Thoracic aorta (tissue), 2 donors: ENCODE measurements at places on chromosomes 11 and 22. TPM values are rescaled to one million over a fixed set of nuclear protein-coding genes. Genes with fewer than 3 reads are reported as not detected.

- H3K36me3 ChIP-seq: peaks cover 9% of the 10 kb centered on the region
- peaks cover 3% of the 10 kb centered on the region for H3K4me1 ChIP-seq
- no peaks in the 10 kb centered on the region for H3K27me3 ChIP-seq
- peak overlapping the region; percentile 99 for H3K4me3 ChIP-seq
- H3K27ac ChIP-seq: peak overlapping the region; percentile 83
- no peak for DNase-seq
Observed at GRCh38 chr11:72223615-72224563, 678 bp upstream of the INPPL1 start.

GRCh38 chr22:33002035-33002434 lies 56.1 kb downstream of the SYN3 start:
- H3K4me3 ChIP-seq: no peak overlapping the region
- DNase-seq: no peak
- no peaks in the 10 kb centered on the region for H3K36me3 ChIP-seq
- H3K27ac ChIP-seq: no peak overlapping the region
- H3K4me1 ChIP-seq: no peaks in the 10 kb centered on the region
- no peaks in the 10 kb centered on the region for H3K27me3 ChIP-seq

DNA sequence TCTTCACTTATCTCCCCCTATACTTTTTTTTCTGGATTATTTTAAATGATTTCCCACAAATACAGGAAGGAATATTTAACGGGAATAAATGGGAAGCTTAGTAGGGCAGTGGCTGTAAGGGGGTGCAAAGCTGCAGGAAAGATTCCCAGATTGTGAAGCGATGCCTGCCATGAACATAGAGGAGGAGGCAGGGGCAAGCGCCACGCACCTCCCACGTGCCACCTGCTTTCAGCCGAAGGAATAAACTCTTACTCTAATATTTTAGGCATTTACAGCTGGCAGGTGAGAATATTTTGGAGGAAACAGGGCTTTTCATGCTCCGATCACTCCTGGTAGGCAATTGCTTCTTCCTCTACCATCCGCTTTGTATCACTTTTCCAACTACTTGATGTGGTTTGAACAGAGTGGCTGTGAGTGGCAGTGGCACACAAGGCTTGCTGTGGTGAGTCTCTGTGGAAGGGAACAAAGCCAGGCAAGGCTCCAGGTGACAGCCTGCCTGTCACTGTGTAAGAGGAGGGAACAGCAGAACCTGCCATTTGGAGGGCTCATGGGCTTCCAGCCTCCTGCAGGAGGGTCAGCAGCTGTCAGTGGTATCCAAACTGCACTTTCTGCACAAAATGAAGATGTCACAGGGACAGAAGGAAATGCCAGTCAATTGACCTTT lies 54.5 kb upstream of the PLET1 start:
- H3K4me3 ChIP-seq: no peak overlapping the region
- peaks cover 26% of the 10 kb centered on the region for H3K4me1 ChIP-seq
- no peaks in the 10 kb centered on the region for H3K36me3 ChIP-seq
- DNase-seq: no peak

DNA sequence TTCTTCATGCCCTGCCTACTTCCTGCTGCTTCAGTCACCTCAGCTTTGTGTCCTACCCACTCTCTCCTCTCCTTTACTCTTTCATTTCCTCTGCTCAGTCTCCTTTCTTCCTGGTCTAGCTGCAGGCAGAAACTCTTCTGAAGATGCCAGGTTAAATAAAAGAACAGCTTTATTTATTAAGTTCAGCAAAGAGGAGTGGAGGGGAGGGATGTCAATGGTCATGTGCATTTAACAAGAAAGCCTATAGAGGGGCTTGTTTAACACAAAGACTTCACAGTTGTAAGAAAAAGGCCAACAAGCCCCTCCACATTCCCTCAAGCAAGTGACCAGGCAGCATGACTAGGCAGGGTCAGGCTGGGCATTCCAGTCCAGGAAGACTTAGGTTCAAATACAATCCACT lies 609.2 kb downstream of the INSC start:
- H3K27me3 ChIP-seq: no peaks in the 10 kb centered on the region
- no peak overlapping the region for H3K4me3 ChIP-seq
- H3K27ac ChIP-seq: no peak overlapping the region
- peaks cover 11% of the 10 kb centered on the region for H3K4me1 ChIP-seq

DNA sequence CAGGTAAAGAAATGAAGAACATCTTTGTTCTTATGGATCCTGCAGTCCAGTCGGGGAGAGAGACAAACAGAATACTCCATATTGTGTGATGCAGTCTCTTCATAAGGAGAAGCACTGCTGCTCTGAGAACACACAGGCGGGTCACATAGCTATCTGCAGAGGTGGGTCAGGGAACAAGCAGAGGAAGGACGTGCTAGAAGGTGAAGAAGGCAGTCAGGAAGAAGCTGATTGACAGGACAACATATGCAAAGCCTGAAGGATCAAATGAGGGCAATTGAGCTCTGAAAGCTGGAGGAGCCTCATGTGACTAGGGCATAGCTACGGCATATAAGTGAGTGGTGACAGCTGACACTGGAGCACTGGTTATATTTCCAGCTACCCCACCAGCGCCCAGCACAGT lies 122.5 kb downstream of the OPCML start:
- H3K27ac ChIP-seq: no peak overlapping the region
- H3K4me3 ChIP-seq: no peak overlapping the region
- H3K27me3 ChIP-seq: no peaks in the 10 kb centered on the region
- no peaks in the 10 kb centered on the region for H3K4me1 ChIP-seq
- no peak for DNase-seq
- H3K36me3 ChIP-seq: no peaks in the 10 kb centered on the region

- DNase-seq: no peak
- no peaks in the 10 kb centered on the region for H3K27me3 ChIP-seq
- H3K4me3 ChIP-seq: no peak overlapping the region
- H3K36me3 ChIP-seq: no peaks in the 10 kb centered on the region
Observed at GRCh38 chr11:60766547-60766946, 9.9 kb downstream of the MS4A15 start.

DNA sequence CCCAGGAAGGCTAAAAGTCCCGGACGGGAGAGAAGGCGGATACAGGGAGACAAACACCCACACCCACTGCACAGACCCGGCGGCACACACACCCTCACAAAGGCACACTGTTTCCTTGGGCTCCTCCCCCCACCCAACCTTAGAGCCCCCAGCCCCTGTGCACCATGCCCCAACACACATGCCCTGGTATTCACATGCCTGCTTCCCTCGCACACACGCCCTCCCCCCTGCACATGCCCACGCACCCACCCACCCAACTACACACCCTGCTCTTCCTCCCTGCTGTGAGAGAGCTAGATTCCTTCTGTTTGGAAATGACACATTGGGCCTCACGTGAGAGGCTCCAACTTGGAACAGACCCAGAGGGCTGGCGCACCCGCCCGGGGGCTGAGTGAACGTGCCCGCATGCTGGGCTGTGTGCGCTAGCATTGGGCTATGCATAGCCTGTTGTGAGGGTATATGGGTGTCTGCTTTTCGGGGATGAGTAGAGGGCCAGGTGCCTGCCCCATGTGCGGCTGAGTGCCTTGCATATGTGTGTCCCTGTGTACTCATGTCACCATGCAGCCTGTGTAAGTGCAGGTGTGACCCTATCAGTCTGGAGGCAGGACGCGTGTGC lies 518 bp upstream of the CHRM1 start:
- no peak overlapping the region for H3K4me3 ChIP-seq
- no peaks in the 10 kb centered on the region for H3K36me3 ChIP-seq
- H3K27ac ChIP-seq: no peak overlapping the region
- no peak for DNase-seq
- H3K4me1 ChIP-seq: peaks cover 18% of the 10 kb centered on the region

- no peak for DNase-seq
- H3K4me1 ChIP-seq: no peaks in the 10 kb centered on the region
- H3K36me3 ChIP-seq: no peaks in the 10 kb centered on the region
- H3K4me3 ChIP-seq: no peak overlapping the region
Observed at GRCh38 chr11:47131136-47131535, 45.5 kb downstream of the ARFGAP2 start.

- H3K27me3 ChIP-seq: no peaks in the 10 kb centered on the region
- peak; percentile 26 for DNase-seq
- H3K36me3 ChIP-seq: no peaks in the 10 kb centered on the region
- peaks cover 14% of the 10 kb centered on the region for H3K4me1 ChIP-seq
- no peak overlapping the region for H3K4me3 ChIP-seq
- H3K27ac ChIP-seq: peak overlapping the region; percentile 40
Observed at GRCh38 chr11:27281740-27282590, 81.0 kb downstream of the CCDC34 start.

DNA sequence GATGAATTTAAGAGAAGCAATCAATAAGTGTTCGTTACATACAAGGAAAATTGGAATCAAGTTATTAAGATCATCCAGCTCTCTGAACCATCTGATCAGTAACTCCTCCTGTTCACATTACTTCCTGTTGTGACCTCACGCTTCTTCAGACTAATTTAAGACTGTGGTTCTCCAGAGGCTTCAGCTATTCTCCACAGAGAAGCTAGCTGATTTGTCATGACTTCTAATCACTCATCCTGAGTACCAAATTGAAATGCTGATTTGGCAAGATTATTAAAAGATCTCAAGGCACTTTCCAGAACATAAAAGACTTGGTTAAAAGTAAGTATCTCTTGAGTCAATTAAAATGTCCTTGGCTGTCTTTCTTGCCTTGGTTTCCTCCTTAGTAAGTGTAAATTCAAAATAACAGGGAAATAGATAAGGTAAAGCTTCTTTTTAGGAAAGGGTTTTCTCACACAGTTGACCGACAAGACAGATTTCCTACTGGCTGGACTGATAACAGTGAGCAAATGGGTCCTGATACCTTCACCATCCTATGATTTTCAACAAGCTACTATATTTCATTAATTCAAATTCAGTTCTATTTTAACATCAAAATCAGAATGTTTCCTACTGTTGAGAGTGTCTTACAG lies 38.5 kb downstream of the GAB2 start:
- H3K36me3 ChIP-seq: no peaks in the 10 kb centered on the region

GRCh38 chr11:45942381-45942780 lies 19.9 kb downstream of the LARGE2 start:
- H3K36me3 ChIP-seq: peaks cover 30% of the 10 kb centered on the region
- H3K27me3 ChIP-seq: no peaks in the 10 kb centered on the region
- H3K27ac ChIP-seq: no peak overlapping the region
- DNase-seq: no peak
- no peak overlapping the region for H3K4me3 ChIP-seq

GRCh38 chr11:33405834-33406602 lies 148.8 kb downstream of the HIPK3 start:
- no peak overlapping the region for H3K4me3 ChIP-seq
- no peak for DNase-seq
- H3K27ac ChIP-seq: no peak overlapping the region
- no peaks in the 10 kb centered on the region for H3K36me3 ChIP-seq
- H3K4me1 ChIP-seq: no peaks in the 10 kb centered on the region
- H3K27me3 ChIP-seq: no peaks in the 10 kb centered on the region

Gene APOL6
- total RNA-seq: 26.5 TPM

Gene C11orf52
- total RNA-seq: 0.99 TPM

Gene MMP8
- not detected for total RNA-seq
